NCI-H187 (cell line): ENCODE measurements at places on chromosomes 4 and X.

- no peak for DNase-seq
Observed at GRCh38 chr4:177311589-177311988, 1.9 kb downstream of the NEIL3 start.

- no peak for DNase-seq
Observed at GRCh38 chr4:21879187-21879586, 69.4 kb downstream of the KCNIP4 start.

DNA sequence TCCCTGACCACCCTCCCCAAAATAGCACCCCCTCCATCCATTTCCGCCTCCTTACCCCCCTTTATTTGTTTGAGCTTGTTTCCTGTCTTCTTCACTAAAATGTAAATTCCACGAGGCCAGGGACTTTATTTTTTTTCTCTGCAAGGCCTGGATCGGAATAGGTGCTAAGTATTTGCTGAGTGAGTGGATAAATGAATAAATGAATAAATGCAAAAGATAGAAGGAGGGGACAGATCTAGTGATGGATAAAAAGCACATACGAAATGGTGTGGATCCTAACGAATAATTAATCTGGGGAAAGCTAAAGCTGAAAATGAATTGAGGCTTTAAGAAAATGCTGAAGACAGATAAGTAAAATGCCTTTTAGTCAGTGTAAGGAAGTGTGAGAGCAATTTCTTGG is 12.2 kb downstream of the CETN2 start:
- DNase-seq: no peak

- no peak for DNase-seq
Observed at GRCh38 chr4:140251571-140251970, 97.6 kb upstream of the MAML3 start.
